ENCODE measurements at places on chromosomes 5 and 9. TPM values are rescaled to one million over a fixed set of nuclear protein-coding genes. Genes with fewer than 3 reads are reported as not detected.

The HINT2 gene
- total RNA-seq, result 26.7 TPM

The VAV2 gene
- total RNA-seq, result 1.1 TPM

The MEF2C gene
- 192 TPM for total RNA-seq

The PRRX2 gene
- total RNA-seq, result 0.75 TPM

The GALT gene
- total RNA-seq, result 23.0 TPM

- no peak for DNase-seq
These were observed 2.8 kb downstream of the SRA1 start for GRCh38 chr5:140554454-140554853.

DNA sequence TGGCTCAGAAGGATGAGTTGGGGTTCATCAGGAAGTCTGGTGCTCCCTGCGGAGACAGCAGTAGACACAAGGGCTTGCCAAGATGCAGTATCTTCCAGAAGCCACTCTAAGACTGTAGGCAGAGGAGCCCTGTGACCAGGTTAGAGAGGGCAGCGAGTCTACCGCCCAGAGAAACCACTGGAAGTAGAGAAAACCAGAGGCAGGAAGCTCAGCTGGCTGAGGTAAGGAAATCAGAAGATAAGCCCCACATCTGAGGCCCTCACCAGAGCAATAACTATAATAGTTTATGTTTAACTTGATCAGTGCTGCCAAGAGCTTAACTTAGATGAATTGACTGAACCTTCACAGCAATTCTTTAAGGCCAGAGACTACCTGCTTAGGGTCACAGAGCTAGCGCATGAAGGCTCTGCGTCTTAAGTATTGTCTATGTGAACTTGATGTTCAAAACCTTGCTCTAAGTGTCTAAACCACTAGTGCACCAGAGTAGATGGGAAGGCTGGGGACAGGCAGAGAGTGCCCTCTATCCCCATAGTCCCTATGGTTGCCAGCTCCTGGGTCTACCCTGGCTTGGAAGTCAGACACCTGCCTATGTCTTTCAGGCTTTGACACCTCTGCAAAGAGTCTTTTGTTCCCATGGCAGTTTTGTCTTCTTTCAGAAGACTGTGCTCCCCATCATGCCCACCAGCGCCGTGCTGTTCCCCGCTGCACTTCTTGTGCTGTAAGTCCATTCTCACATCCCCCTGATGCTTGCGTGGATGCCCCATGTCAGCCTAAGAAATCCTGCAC, 228.2 kb upstream of the KLF4 start:
- no peak for DNase-seq

Measured in gastrocnemius medialis (tissue), 4 donors.